Cerebellar cortex (tissue), 1 donor: ENCODE measurements at places on chromosomes 12 and 14.

DNA sequence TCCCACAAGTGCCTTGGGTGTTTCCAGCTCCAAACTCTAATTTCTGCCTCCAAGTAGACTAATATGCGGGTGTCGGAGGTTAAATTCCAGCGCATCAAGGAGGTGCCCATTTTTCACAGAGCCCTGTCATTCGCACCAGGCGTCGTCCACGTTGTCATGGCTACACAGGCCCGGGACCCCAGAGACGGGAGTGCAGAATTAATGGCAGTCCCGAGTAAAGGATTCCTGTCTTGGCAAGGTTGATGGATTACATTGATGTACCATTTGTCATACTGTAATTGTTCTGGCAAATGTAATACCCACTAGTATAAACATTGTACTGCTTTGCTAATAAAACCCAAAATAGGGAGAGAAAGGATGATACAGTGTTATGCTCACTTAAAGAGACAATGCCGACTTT lies 222.9 kb upstream of the MYL2 start:
- no peak for DNase-seq

GRCh38 chr14:68534276-68534675 lies 258.6 kb downstream of the ZFP36L1 start:
- no peak for DNase-seq

DNA sequence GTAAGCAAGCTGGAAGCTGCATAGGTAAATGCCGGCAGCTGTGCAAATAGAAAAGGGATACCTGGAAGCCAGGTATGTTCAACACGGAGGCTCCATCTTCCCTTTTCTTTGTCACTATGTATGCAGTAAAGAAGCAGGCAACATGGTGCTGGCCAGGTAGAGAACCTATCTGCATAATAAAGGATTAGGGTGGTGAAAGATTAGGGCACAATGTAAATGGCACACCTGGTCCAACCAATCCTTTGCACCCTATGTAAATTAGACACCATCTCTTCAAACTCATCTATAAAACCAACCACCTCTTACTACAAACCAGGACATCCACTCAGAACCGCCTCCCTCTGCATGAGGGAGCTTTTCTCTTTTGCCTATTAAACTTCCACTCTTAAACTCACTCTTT lies 32.3 kb downstream of the RPS29 start:
- DNase-seq, result no peak

DNA sequence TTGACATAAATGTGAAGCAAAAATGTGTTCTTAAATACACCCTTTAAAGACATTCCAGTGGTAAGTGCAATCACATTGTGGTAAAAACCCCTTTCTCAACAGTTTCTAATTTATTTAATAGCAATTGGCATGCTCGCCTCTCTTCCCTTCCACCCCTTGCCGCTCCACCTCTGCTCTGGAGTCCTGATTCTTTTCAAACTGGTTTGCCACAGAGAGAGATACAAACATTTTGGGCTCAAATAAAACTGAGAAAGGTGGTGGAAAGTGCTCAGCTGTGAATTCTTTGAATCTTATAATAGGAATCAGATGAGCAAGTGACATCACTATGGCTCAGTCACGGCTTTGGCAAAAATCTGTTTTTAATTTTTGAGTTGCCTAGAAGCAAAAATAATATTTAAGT lies 993.9 kb downstream of the GALC start:
- no peak for DNase-seq

GRCh38 chr12:99130808-99131553 lies 485.9 kb downstream of the APAF1 start:
- no peak for DNase-seq

- no peak for DNase-seq
Measured at GRCh38 chr14:54621686-54622085, 54.8 kb downstream of the SAMD4A start.

- DNase-seq, result no peak
Measured at GRCh38 chr14:67228325-67228984, 12.8 kb upstream of the PALS1 start.

DNA sequence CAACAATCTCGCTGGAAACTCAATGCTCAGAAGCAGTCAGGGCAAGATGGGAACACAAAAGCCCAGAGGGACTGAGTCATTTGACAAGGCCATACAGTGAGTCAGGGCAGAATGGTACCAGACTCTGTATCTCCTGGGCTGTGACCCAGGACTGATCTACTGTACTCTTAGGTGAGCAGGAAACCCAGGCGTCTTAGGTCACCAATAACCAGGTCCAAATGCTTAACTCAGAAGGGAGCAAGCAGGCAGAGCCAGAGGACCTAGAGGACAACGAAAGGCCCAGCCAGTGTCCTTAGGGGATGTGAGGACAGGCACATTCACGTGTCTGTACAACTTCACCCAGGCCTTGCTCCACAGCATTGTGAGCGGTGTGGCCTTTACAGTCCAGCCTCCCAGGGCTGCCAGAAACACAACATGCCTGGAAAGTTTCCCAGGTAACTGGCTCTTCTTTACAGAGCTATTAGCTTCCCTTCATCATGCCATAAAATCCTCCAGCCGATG lies 69.9 kb downstream of the ARL6IP4 start:
- DNase-seq, result peak; percentile 84

- no peak for DNase-seq
Measured at GRCh38 chr14:100088226-100088625, 23.0 kb downstream of the EVL start.

GRCh38 chr12:63862187-63862968 lies 17.9 kb downstream of the SRGAP1 start:
- no peak for DNase-seq

DNA sequence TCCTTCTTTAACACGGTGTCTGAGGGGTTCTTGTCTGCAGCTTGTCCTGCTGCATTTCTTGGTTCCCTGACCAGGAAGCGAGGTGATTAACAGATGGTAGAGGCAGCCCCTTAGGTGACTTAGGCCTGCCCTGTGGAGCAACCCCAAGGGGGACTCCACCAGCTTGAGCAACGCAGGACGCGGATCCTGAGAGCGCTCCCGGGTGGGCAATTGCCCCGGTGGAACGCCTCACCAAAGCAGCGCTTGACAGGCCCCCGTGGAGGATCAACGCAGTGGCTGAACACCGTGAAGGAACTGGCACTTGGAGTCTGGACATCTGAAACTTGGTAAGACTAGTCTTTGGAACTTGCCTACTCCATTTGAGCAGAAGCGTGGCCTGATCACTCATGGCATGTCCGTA lies 272.9 kb upstream of the ATXN7L3B start:
- no peak for DNase-seq

DNA sequence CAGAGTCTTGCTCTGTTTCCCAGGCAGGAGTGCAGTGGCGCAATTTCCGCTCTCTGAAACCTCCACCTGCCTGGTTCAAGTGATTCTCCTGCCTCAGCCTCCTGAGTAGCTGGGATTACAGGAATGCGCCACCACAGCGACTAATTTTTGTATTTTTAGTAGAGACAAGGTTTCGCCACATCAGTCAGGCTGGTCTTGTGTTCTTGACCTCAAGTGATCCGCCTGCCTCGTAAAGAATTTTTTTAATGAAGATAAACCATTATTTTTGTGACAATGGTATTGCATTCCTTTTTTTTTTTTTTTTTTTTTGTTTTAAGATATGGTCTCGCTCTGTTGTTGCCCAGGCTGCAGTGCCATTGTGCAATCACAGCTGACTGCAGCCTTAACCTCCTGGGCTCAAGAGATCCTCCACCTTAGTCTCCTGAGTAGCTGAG lies 25.8 kb downstream of the ACVR1B start:
- no peak for DNase-seq

DNA sequence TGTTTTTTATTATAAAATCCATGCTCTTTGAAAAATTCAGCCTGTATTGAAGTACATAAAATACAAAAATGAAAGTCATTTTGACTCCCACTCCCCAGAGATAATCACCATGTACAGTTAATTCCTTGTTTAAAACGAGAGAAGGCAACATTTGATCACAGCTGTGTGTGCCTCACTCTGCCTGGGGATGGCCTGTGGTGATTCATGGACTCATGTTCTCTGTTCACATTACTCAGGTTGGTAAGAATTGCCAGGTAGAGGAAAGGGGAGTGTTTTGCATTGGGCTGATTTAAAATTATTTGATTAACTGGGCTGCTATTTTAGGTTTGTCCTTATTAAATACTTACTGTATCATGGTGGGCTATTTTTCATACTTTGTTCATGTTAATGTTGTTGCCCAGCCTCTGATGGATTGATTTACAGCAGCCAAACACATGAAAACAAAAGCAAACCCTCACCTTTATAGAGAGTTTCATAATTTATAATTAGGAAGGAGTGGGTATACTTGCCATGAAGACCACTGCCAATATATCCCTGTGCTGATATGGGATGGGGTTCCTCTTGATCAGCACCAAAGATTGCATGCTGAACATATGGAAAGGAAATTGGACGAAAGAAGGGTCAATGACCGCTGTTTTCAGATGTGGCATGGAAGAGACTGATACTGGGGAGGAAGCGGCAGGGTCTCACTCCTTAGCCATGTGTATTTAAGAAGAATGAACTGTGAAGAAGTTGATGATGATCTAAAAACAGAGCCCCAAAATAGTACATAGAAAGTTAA lies 3.0 kb downstream of the ZBTB1 start:
- no peak for DNase-seq

- DNase-seq, result no peak
Measured at GRCh38 chr12:19496219-19496878, 57.1 kb downstream of the AEBP2 start.

- DNase-seq, result no peak
Measured at GRCh38 chr12:18296201-18296908, 35.0 kb downstream of the PIK3C2G start.

- no peak for DNase-seq
Measured at GRCh38 chr12:73656375-73656774, 881.3 kb upstream of the ATXN7L3B start.

GRCh38 chr12:98229540-98229924 lies 285.9 kb upstream of the TMPO start:
- DNase-seq, result no peak

- no peak for DNase-seq
Measured at GRCh38 chr14:36580856-36581831, 1.3 kb downstream of the NKX2-8 start.

- DNase-seq, result no peak
Measured at GRCh38 chr12:130127912-130128789, 34.1 kb upstream of the FZD10 start.

DNA sequence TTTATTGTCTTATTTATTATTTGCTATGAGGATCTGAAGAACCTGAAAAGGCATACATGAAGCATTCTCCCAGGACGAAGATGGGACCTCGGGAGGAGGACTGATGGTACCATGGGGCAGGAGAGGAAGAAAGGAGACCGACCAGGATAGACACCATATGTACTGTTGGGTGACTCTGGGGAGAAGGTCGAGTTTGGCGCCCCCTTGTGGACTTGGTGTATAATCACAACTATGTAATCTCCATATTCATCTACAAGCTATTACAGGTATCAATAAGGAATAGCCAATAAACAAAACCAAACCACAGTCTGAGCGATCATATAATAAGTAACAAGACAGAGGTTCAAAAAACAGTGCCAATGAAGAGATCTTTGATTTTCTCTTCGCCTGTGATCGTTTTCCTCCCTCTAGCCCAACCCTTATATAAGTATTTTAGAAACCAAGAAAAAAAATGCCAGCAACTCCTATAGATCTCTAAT lies 139.1 kb downstream of the SPTSSA start:
- peak; percentile 48 for DNase-seq

DNA sequence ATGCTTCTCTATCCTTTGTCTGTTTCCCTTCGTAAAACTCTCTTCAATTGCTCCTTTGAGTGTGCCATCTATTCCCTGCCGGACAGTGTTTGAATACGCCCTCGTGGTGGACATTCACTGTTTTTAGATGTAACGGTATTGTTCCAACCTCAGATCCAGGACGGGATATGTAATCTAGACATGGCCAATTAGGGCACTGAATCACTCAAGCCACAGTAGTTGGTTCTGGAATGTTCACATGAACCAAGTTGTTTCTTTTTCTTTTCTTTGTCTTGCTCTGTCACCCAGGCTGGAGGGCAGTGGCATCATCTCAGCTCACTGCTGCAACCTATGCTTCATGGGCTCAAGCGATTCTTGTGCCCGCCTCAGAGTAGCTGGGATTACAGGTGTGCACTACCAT lies 204.2 kb upstream of the PLXNC1 start:
- no peak for DNase-seq

- DNase-seq, result peak; percentile 36
Measured at GRCh38 chr12:54419088-54419887, at the start of gene ITGA5. ITGA5 (minus strand) TSS chr12:54419266; CDS start chr12:54419198, 68 bp downstream.

GRCh38 chr12:124655698-124656516 lies 88.5 kb upstream of the NCOR2 start:
- peak; percentile 69 for DNase-seq

GRCh38 chr12:12378616-12379015 lies 21.7 kb downstream of the BORCS5 start:
- DNase-seq, result no peak

DNA sequence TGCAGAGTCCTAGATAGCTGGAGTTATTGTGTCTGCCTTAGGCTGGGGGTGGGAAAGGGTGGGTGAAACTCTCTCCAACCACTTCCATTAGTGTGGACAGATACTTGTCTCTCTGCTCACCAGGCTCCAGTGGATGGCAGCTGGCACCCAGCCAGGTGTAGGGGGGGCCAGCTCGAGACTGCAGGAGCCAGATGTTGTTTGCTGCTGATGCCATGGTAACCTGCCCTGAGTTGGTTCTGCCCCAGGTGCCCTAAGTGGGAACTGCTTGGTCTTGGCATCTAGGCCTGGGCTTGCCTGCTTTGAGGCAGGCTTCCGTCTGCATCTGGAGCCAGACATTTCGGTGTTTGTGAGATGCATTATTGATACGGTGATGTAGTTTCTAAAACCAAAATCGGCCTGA lies 82.2 kb downstream of the ADCK1 start:
- no peak for DNase-seq

DNA sequence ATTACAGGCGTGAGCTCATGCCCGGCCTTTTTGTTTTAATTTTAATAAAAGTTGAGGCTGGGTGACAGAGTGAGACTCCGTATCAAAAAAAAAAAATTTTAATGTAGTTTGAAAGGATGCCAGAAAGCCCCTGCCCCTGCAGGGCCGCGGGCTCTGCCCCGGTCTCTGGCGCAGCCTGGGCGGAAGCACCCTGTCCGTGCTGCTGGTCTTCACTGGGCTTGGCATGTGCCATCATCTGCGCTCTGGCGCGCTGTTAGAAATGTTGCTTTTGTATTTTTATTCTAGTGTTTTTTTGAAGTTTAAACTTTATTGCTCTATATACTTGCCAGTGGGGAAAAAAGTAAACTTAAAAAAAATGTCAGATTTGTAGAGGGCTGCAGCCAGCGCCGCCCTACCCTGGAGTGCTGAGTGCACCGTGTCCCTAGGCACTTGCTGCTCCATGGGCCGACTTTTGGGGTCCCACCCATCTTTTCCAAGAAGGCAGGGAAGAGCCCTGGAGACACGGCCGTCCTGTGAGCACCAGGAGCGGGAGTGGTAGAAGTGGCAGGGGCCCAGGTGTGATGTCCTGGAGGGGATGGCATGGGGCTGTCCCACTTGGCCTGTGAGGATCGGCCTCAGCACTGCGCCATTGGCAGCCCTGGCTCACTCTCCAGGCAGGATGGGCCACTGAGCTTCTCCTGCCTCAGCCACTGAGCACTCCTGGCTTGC lies 4.0 kb downstream of the MTA1 start:
- no peak for DNase-seq

- no peak for DNase-seq
Measured at GRCh38 chr14:75200451-75200850, 24.0 kb upstream of the TMED10 start.
